ENCODE measurements at places on chromosomes 4 and X.

- no peak for DNase-seq
These were observed 48.3 kb downstream of the MTHFD2L start for GRCh38 chr4:74206088-74206825.

DNA sequence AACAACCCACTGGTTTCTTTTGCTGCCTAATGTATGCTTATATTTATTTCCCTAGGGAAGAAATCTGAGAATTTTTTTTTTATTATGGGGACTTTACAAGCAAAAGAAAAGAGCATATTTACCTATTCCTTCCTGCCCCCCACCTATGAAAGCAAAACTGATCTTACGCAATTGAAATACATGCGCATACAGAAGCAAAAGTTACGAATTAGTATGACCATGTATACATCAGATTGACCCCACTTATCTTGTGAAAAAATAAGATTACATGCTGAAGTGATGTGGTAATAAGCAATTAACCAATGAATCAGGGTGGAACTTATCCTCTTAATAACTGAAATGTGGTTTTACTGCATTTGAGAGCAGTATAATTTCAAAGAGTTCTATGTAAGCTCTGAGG is 151.0 kb downstream of the TENM3 start:
- no peak for DNase-seq

DNA sequence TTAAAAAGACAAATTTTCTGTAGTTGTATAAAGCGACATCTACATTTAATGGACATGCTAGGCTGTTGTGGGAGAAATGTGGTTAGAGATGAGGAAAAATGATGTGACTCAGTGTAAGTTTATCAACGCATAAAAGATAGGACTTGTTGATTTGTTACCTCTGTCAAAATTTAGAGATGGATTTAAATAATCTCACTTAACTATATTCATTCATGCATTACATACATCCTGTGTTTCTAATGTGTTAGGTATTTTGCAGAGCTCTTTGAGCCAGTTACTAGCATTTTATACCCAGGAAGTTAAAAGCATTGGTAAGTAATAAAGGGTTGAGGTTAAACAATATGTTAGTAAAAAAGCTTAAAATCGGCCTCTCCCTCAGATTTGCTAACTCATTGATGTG is 34.3 kb downstream of the METAP1 start:
- no peak for DNase-seq

DNA sequence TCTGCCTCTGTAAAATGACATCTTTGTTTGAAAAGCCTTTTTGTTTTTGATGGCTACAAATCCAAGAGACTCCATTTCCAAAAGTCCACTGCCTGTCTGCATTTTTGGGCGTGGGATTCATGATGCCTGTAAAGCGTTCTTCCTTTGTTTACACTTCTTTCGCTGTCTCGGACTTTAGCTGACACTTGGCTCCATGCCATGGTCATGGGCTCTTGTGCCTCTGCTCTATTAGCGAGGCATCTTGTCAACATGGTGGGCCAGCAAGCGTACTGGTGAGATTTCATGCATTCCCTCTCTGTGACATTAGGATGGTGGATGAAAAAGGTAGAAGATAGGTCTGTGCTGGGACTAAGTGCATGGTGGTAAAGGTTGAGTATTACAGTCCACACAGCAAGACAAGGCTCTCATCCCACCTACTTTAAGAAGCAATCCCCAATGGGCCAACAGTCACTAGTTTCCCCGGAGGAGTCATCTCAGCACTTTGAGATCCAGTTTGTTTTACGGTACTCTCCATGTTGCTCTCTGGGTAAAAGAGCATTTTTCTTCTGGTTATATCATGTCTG is 298.2 kb upstream of the KLF3 start:
- DNase-seq: no peak

DNA sequence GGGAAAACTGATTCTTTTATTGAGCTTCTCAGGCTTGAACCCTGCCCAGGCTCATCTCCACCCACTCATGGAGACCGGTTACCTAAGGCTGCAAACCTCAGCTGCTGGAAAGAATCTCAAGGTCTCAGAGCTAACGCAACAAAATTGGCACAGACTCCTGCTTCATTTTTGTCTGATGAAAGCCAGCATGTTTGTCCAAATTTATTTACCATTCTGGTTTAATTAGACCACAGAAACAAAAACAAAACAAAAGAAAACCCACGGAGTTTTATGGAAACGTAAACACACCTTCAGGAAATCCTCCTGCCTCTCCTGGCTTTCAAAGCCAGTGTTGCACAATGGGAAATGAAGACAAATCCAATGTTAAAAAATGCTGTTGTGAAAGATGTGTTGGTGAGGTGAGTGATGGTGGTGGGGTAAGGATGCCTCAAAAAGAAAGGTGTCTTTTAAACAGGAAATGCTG is 56.4 kb upstream of the PDLIM3 start:
- no peak for DNase-seq

GRCh38 chr4:110808351-110808878 is 185.5 kb upstream of the PITX2 start:
- DNase-seq: no peak
